Astrocyte (in vitro differentiated cells and primary cell): ENCODE measurements at places on chromosomes 6 and 20. TPM values are rescaled to one million over a fixed set of nuclear protein-coding genes. Genes with fewer than 3 reads are reported as not detected.

GRCh38 chr20:50210066-50210619, 19.5 kb downstream of the CEBPB start:
- no peak overlapping the region for H3K27ac ChIP-seq
- H3K4me3 ChIP-seq, result no peak overlapping the region
- H3K4me1 ChIP-seq, result peaks cover 2% of the 10 kb centered on the region
- H3K36me3 ChIP-seq, result no peaks in the 10 kb centered on the region

- DNase-seq, result no peak
- no peaks in the 10 kb centered on the region for H3K27me3 ChIP-seq
- no peak overlapping the region for H3K27ac ChIP-seq
- H3K4me3 ChIP-seq, result no peak overlapping the region
Measured at GRCh38 chr6:43935921-43936439, 166.0 kb downstream of the VEGFA start.

DNA sequence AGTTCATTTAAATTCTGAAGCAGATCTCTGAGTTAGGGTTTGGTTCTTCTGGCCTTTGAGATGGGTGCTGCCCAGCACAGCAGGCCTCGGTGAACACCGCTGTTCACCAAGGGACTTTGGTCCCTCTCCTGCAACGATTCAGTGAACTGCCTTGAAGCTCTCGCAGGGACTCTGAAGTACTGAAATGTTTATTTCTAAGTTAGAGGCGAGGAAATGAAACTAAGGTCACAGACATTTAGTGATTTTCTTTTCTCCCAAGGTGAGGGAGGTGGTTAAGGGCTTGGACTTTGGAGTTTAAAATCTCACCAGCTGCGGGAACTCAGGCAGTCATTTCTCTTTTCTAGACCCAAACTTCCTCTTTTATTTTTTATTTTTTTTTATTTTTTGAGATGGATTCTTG, 26.2 kb downstream of the E2F3 start:
- H3K4me1 ChIP-seq, result no peaks in the 10 kb centered on the region
- no peak overlapping the region for H3K27ac ChIP-seq
- no peak for DNase-seq
- no peaks in the 10 kb centered on the region for H3K27me3 ChIP-seq

Gene LY6G6F
- not detected in 2 replicates for total RNA-seq

Gene HCK
- 0.34 and 0.53 TPM in 2 replicates for total RNA-seq

Gene RSPH4A
- total RNA-seq, result 0.48 and 0.72 TPM in 2 replicates

Gene OR2W1
- not detected in 2 replicates for total RNA-seq

GRCh38 chr20:20606050-20606449, 106.4 kb downstream of the RALGAPA2 start:
- no peak for DNase-seq
- no peak overlapping the region for H3K27ac ChIP-seq
- no peaks in the 10 kb centered on the region for H3K4me1 ChIP-seq

- peak; percentile 58 for DNase-seq
- H3K4me3 ChIP-seq, result no peak overlapping the region
- H3K36me3 ChIP-seq, result no peaks in the 10 kb centered on the region
- H3K27ac ChIP-seq, result no peak overlapping the region
- H3K27me3 ChIP-seq, result no peaks in the 10 kb centered on the region
Measured at GRCh38 chr6:17334265-17334664, 53.1 kb downstream of the RBM24 start.

DNA sequence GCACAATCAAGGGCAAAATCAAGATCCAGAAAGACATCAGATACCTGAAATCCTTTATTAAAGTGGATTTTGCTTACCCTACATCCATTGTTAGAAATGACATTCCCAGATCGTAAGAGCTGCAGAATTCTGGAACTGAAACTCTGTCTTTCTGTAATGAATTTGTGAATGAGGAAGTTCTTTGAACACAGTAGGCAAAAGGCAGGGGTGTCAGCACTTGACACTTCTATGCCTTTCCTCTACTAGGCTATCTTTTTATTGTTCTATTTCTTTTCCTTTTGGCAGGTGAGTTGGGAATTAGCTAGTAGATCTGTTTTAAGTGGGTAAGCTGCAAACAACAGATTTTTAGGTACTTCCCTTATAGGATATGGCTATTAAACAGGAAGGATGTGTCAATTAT, 126.3 kb downstream of the CARMIL1 start:
- DNase-seq, result no peak
- H3K36me3 ChIP-seq, result no peaks in the 10 kb centered on the region

Gene MYB
- 0.12 TPM in 1 of 2 replicates, not detected in the other for total RNA-seq

DNA sequence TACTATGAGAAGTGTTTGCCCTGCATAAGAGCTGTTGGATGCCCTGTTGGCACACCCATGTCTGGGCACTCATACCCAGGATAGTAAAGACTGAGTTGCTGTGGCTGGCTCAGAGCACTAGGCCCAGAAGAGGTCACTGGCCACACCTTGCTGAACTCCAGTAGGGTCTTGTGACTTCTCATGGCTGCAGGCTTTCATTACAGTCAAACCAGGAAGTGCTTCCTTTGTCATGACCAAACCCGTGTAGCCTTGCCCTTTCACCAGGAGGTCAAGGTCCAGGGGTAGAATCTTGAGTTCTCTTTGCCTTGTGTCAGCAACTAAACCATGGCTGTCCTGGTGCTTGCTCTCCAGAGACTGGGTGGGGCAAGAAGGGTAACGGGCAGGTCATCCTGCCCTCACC, 49.5 kb downstream of the CD164 start:
- no peak overlapping the region for H3K4me3 ChIP-seq
- H3K36me3 ChIP-seq, result no peaks in the 10 kb centered on the region
- no peaks in the 10 kb centered on the region for H3K27me3 ChIP-seq
- no peaks in the 10 kb centered on the region for H3K4me1 ChIP-seq
- DNase-seq, result no peak
- H3K27ac ChIP-seq, result no peak overlapping the region

DNA sequence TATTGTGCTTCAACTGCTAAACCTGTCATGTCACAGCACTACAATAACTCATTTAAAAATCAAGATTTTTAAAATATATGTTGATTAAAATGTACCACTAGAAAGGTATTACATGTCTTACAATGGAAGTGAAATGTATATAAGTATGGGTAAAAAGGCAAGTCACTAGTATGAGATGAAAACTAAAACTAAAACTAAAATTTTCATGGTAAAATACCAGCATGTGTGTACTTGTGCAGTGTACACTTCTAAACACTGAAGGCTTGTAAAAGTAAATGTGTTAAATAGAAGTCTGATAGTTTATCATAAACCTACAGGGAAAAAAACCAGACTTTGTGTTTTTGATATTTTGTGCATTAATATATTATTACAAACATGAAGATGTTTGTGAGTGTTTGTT, 13.7 kb upstream of the TMEM244 start:
- DNase-seq, result no peak
- H3K4me1 ChIP-seq, result no peaks in the 10 kb centered on the region
- H3K36me3 ChIP-seq, result no peaks in the 10 kb centered on the region
- no peak overlapping the region for H3K27ac ChIP-seq

DNA sequence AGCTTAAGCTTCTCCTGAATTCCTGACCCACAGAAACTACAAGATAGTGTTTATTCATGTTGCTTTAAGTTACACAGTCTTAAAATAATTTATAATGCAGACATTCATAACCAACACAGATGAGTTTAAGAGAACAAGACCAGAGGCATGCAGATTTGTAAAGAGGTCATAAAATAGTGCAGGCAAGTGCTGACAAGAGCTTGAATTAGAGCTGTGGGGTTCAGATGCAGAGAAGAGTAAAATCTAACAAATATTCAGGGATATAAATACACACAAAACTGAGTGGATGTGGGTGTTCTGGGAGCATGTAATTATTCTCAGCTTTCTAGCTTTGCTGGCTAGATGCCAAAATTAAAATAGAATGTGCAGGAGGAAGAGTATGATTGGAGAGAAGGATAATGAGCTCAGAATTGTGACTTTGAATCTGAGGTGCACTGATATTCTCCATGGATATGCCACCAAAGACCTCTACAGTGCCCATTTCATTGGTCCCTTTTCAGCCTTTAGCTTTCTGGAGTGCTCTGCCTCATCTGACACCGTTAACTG, 291.9 kb upstream of the SGK1 start:
- H3K36me3 ChIP-seq, result no peaks in the 10 kb centered on the region
- H3K27me3 ChIP-seq, result no peaks in the 10 kb centered on the region
- H3K27ac ChIP-seq, result no peak overlapping the region
- no peak overlapping the region for H3K4me3 ChIP-seq
- H3K4me1 ChIP-seq, result no peaks in the 10 kb centered on the region

- H3K4me3 ChIP-seq, result no peak overlapping the region
- H3K36me3 ChIP-seq, result no peaks in the 10 kb centered on the region
- no peak for DNase-seq
Measured at GRCh38 chr6:287489-287860, 4.8 kb upstream of the DUSP22 start.

Gene FOXO3
- total RNA-seq, result 35.0 and 37.3 TPM in 2 replicates

Gene C20orf141
- total RNA-seq, result not detected in 2 replicates

Gene NRSN2
- total RNA-seq, result 57.8 and 64.0 TPM in 2 replicates

GRCh38 chr6:152540381-152540780, 96.8 kb downstream of the SYNE1 start:
- no peaks in the 10 kb centered on the region for H3K4me1 ChIP-seq
- DNase-seq, result no peak
- no peak overlapping the region for H3K4me3 ChIP-seq
- H3K36me3 ChIP-seq, result no peaks in the 10 kb centered on the region
